ENCODE measurements at places on chromosomes 5 and 9.

- no peak for DNase-seq
Observed at GRCh38 chr5:94788527-94788926, 170.1 kb downstream of the SLF1 start.

- DNase-seq, result peak; percentile 81
Observed at GRCh38 chr9:95415158-95415557, 97.6 kb upstream of the FANCC start.

GRCh38 chr5:34656700-34657273 lies 659 bp downstream of the RAI14 start:
- DNase-seq, result no peak

GRCh38 chr5:175683921-175684320 lies 26.1 kb downstream of the HRH2 start:
- DNase-seq, result no peak

DNA sequence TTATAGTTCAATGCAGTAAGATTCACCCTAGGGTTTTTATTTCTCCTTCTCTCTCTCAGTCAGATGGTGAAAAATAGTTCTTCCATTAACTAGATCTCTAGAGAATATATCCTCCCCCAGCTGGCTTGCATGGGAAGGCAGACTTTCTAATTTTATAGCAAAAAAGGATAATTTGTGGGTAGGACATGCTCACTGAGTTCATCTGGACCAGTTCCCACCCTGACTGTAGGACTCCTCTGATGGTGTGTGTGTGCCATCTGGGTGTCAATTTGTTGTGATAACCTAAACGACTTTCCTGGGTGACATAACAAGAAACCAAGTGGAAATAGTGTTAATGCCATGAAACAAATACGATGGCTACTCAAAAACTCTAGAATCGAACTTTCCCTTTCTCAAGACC lies 44.9 kb downstream of the APBA1 start:
- DNase-seq, result no peak

- no peak for DNase-seq
Observed at GRCh38 chr5:134507452-134507851, 18.0 kb upstream of the JADE2 start.

DNA sequence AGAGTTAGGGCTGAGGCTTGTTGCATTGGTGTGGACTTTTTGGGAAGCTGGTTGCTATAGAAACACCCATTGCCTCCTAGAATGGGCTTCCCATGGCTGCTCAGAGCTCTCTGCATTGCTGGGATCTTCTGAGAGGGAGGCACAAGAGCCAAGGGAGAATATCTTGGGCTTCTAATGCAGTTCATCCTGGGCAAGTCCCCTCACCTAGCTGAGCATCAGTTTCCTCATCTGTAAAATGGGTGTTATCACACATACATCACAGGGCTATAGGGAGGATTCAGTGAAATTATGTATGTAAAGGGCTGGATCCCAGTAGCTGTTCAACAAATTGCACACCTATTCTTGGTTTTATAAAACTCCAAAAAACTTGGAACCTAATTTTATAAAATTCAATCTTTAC lies 106.1 kb upstream of the ALDH1B1 start:
- no peak for DNase-seq

DNA sequence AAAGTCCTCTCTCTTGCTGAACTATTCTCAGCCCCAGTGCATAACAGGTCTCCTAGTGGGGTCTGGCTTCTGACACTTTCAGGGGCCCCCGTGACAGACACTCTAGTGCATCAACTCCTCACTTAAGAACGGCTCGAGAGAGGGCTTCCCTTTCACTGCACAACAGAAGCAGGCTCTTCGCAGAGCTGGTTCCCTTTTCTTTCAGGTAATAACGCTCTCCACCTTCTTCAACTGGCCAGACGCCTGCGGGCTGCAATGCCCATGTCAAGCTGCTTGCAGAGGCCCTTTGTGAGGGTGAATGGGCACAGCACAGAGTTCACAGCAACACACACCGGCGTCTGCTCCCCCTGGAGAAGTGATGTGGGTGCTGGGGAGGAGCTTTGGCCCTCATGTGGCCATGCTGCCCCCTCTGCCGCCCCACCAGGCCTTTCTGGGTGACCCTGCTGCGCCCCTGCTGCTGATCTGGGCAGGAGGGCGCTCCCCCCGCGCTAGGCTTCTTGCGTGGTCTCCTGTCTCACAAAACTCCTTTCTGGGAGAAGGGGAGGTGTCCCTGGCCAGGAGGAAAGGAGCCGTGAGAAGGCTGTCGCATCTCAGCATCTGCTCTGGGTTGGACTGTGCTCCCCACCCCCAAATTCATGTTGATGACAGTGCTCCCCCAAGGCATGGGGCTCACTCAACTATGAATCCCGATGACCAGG lies 2.4 kb downstream of the MRPL36 start:
- no peak for DNase-seq

- DNase-seq, result peak; percentile 48
Observed at GRCh38 chr9:131289301-131290035, at the start of gene PLPP7. Gene PLPP7, plus strand, starts transcription at chr9:131289723. Its CDS starts 275 bp downstream, at chr9:131289998.

DNA sequence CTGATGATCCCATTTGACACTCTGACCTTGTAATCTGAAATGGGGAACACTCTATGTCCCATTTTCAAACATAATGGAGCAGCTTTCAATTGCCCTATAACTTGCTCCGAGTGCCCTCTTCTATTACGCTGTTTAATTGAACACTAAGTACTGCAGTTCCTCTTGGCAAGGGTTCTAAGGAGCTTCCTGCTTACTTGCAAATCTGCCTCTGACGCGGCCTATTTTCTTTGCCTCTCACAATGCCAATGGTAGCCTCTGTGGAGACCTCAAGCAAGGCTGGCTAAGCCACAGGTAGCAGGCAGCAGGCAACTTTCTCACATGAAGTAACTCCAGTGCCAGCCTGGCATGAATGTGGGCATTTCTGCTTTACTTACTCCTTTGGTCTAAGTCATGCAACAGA lies 443.4 kb upstream of the TRPC7 start:
- DNase-seq, result no peak

DNA sequence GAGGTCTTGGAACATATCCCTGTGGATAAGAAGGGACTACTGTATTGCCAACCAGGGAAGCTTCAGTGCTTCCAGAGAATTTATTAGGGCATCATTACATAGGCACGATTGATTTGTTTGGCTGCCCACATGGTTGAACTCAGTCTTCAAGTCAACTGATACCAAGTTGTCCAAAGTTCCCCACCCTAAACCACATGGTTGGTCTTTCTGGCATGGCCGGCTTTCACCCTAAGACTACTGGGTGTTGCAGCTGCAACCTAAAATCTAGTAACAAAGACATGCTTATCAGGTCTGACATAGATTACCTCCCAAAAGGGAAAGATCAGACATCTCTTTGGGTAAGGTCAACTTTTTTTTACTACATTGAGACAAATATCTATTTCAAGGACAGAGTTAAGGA lies 37.0 kb downstream of the FAF2 start:
- DNase-seq, result no peak

DNA sequence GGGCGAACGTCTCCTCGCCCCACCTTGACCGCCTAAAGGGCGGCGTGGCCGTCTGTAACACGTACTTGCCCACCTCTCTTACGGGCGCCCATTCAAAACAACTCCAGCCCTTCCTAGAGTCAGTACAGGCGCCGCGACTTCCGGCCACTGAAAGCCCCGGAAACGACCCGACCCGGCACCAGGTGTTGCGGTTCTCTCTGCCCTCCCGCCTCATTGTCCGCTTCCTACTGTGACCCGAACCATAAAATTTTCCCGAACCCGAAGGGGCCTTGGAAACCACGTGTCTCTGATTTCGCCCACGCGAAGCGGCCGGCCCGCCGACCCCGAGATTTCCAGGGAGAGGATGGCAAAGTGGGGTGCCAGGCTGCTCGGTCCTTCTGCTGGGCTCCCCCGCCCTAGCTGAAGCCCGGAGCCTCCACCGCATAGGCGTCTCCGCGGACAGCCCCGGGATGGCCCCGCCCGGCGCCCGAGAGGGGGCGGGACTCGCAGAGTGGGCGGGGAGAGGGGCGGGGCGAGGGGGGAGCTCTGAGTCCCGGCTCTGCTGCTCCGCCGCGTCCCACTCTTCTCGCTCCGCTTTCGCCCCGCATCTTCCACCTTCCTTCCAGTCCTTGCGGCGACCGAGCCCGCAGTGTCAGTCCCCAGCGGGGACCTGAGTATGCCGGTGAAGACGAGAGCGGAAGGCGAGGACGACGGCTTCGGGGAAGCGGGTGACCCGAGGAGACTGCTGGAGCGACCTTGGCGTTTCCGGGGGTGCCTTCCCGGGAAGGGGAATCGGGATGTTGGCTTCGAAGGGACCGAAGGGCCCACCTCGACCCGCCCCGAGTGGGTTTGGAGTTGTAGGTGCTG lies 684 bp upstream of the PTGES2 start:
- DNase-seq, result peak; percentile 89

DNA sequence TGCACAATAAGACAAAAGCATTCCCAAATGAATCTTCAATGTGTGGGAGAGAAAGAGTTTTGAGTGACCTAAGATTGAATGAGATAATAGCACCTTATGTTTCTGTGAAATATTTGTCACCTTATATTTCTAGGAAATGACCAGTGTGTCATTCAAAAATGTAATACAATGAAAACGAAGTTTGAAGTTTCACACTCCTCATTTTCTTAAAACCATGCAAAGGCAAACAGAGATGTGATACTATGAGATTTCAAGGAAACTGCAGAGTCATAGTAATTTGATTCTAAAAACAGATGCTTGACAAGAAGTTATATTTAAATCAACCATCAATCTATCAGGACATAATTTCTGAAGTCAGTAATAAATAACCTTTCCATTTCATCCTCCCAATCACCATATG lies 13.6 kb upstream of the ABCA1 start:
- no peak for DNase-seq

- no peak for DNase-seq
Observed at GRCh38 chr9:19026375-19026774, 6.6 kb downstream of the SAXO1 start.

DNA sequence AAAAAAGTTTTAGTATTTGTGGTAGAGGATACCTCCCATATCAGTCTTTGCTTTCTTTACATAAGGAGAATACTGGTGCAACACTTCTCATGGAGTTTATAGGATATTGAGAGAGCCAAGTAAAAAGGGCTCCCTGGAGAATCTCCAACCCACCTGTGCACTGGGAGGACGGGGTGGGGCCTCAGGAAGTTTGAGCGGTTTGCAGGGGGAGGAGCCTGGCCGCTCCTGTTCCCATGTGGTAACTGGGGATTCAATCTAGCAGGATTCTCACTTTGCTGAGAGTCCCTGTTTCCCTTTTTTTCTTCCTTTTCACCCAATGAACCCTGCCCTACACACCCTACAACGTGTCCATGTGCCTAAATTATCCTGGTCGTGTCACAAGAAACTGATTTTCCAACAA lies 82.8 kb downstream of the APTX start:
- no peak for DNase-seq

GRCh38 chr5:145701404-145701803 lies 133.7 kb downstream of the PRELID2 start:
- DNase-seq, result no peak

- DNase-seq, result peak; percentile 53
Observed at GRCh38 chr9:18297056-18297841, 176.7 kb upstream of the ADAMTSL1 start.

DNA sequence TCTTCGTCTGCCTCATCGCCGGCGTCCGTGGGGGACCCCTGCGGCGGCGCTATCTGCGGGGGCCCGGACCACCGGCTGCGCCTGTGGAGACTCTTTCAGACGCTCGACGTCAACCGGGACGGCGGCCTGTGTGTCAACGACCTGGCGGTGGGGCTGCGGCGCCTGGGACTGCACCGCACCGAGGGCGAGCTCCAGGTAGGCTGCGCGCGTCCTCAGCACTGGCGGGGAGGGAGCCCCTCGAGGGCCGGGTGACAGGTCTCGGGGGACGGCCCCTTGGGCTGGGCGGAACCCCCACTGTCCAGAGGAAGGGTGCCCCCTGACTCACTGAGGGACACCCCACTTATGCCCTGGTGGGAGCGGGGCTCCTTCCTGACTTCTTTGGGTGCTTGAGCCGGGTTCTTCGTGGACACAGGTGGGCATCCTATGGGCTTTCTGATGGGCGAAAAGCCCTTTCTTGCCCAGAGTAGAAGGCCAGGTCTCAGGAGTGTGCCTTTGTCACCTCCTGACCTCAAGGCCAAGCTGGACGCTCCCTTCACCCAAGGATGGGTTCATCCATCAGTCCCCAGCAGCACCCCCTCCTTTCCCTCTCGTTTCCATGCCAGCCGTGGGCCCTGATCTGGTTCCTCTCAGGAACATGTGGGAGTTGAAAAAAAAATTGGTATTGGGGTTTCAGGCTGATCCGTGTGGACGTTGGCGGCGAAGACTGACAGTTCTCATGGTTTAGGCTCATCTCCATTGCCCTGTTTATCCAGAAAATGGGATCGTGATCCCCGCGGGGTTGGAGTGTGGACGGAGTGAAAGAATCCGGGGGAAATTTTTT lies 564 bp downstream of the SLC25A25 start:
- DNase-seq, result no peak

DNA sequence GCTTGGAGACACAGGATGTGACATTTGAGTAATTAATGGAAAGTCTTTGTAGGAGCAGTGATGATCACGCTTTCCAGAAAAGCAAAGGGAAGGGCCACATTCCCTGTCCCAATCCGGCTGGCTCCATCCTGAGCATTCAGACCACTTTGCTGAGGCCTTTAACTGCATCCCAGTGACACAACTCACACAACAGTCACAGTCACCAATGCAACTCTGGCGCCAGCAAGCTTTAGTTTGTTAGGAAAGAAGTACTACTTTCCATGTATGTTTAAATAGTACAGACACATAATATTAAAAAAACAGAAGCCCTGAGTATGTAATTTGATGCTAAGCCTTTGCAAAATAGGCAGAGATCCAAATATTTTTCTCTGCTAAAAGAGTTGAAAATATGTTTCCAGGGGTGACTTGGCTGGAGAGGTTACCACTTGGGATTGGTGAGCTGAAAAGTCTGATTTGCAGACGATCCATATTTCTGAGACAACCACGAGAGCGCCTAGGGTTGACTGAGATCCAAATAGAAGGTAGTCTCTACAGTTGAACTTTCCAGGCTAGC lies 31.7 kb upstream of the GAS1 start:
- DNase-seq, result peak; percentile 69

GRCh38 chr9:116632990-116633838 lies 53.9 kb upstream of the TRIM32 start:
- peak; percentile 44 for DNase-seq

DNA sequence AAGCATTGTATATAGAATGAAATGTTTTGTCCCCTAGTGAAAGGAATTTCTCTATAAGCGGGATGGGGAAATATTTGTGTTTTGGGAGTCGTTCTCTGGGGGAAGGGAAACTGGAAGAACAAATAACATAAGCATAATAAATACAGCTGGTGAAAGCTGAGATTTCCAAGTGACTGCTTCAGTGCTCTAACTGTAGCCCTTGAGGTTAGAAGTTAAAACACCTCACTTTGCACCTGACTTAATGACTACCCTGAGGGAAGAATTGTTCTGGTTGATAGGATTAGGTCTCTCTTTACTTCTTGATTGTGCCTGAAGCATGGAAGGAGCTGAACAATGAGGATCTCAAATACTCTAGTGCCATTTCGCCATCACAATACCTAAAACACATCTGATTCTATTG lies 307.4 kb downstream of the MAN2A1 start:
- no peak for DNase-seq

- DNase-seq, result no peak
Observed at GRCh38 chr5:151897896-151898295, 26.8 kb downstream of the GLRA1 start.

DNA sequence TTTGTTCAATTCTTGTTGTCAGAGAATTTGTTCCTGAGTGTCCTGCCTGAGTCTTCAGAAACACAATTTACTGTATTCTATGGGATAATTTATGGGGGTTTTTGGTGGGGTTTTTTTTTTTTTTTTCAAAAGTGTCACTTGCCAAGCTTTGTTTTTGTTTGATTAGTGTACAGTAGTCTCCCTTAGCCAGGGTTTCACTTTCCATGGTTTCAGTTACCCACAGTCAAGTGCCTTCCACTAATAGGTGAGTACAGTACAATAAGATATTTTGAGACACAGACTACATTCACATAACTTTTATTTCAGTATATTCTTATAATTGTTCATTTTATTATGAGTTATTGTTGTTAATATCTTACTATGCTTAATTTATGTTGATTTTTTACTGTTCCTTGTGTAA lies 25.0 kb upstream of the AUH start:
- no peak for DNase-seq
